Mesangial cell (primary cell): ENCODE measurements at places on chromosomes 1 and 21. TPM values are rescaled to one million over a fixed set of nuclear protein-coding genes. Genes with fewer than 3 reads are reported as not detected.

The KRTAP21-3 gene
- not detected in 2 replicates for total RNA-seq

The CNKSR1 gene
- 1.5 and 3.4 TPM in 2 replicates for total RNA-seq

The VCAM1 gene
- 53.9 and 128 TPM in 2 replicates for total RNA-seq

The CRP gene
- total RNA-seq, result not detected in 2 replicates

The FCRL5 gene
- total RNA-seq, result not detected in 2 replicates

The PER3 gene
- 1.3 and 3.8 TPM in 2 replicates for total RNA-seq

The CLDN17 gene
- total RNA-seq, result not detected in 2 replicates

The PHTF1 gene
- 21.8 and 23.3 TPM in 2 replicates for total RNA-seq

The CDK18 gene
- 3.3 and 26.9 TPM in 2 replicates for total RNA-seq

The FTCD gene
- total RNA-seq, result not detected in 2 replicates

The NBPF6 gene
- total RNA-seq, result 0.16 TPM in 1 of 2 replicates, not detected in the other

The INSRR gene
- under 0.01 TPM in 1 of 2 replicates, not detected in the other for total RNA-seq

The AIRE gene
- total RNA-seq, result 0.13 TPM in 1 of 2 replicates, not detected in the other

The TMEM82 gene
- total RNA-seq, result not detected in 2 replicates

The ACKR1 gene
- total RNA-seq, result not detected in 2 replicates

The RNF223 gene
- total RNA-seq, result 0.51 TPM in 1 of 2 replicates, not detected in the other

The SLC45A1 gene
- total RNA-seq, result 0.98 and 6.5 TPM in 2 replicates

The AADACL3 gene
- total RNA-seq, result not detected in 2 replicates

The TEX38 gene
- total RNA-seq, result not detected in 2 replicates

The GREM2 gene
- under 0.01 and 0.13 TPM in 2 replicates for total RNA-seq

The TSPAN1 gene
- 2.8 and 10.3 TPM in 2 replicates for total RNA-seq
